Right ventricle myocardium inferior (tissue), 1 donor: ENCODE measurements at places on chromosomes 13 and 19. TPM values are rescaled to one million over a fixed set of nuclear protein-coding genes. Genes with fewer than 3 reads are reported as not detected.

GRCh38 chr19:18446811-18447359 is 9.0 kb upstream of the ISYNA1 start:
- no peak for DNase-seq

GRCh38 chr13:101739382-101740178 is 287.1 kb downstream of the ITGBL1 start:
- DNase-seq, result no peak

DNA sequence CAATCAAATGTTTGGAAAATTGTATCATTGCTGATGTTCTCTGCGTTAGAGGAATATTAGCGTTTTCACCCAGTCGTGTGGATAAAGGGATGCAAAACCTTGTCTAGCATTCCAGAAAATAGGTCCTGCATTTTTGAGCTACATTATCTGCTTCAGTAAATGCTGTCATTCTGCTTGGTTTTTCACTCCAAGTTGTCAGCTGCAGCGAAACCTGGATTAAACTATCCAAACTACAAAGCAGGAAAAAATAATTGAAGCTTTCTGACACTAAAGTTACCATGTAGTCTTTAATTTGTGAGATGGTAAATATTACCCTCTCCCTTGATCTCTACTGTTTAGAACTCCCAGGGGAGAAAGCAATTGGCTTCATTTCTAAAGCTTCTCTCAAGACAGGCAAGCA is 1795.5 kb upstream of the PRR20A start:
- no peak for DNase-seq

DNA sequence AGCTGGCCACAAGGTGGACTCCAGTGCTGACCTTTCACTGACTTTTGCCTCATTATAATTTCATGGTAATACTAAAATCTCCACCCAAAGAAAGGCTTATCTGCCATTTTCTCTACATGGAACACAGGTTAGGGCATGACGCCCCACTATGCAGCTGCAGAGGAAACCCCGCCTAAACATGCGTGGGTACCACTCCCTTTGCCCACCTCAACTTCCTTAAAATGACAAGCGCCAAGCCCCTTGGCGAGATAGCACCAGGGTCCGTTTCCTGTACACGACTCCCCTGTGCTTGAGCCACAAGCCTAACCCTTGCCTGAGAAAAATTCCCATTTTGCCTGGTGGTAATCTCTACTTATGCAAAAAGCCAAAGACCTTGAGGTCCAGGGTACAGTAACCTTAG is 36.0 kb upstream of the PABPC3 start:
- DNase-seq, result no peak

DNA sequence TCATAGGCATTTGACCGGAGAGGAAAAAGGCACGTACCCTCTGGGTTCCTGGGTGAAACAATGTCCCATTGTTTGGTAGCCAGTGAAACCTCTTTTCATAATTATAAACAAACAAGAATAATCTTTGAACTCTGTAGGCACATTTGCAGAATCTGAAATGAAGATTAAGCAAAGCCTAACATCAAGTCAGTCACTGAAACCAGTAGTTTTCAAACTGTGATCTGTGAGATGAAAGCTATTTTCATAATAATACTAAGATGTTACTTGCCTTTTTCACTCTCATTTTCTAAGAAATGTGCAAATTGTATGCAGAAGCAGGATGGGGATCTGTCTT is 105.4 kb downstream of the WDFY2 start:
- no peak for DNase-seq

CYP2A6 gene
- not detected for total RNA-seq

DNA sequence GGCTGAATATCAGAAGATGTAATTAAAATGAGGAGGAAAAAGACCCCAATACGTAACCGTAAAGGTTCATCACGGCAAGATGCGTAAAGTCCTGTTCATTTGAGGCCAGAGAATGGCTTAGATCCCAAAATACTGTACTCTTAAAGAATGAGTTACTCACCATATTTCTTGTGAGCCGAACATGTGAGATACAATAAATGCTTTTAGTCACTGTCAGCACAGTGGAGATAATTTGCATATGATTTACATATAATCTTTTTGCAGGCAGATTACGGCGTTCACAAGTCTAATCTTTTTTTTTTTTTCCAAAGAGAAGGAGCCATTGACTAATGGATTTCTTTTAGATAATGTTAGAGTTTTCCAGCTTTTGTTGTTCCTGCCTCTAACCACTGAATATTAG is 28.4 kb downstream of the AMER2 start:
- DNase-seq, result no peak

DNA sequence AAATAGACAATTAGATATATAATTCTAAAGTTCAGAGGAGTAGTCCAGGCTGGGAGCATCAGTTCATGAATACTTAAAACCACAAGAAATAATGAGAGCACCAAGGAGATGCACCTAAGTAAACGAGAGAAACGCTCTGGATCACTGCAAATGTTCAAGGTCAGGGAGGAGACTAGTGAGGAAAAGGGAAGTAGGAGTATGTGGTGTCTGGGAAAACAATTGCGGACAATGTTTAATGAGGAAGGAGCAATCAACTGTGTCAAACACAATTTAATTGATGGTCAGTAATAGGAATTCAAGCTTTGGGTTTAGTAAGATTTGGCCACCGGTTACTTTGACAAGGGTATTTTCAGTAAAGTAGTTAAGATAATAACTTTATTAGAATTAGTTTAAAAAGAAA is 652.2 kb downstream of the DACH1 start:
- no peak for DNase-seq

- no peak for DNase-seq
These were observed 251.1 kb downstream of the EFNB2 start for GRCh38 chr13:106284358-106284757.

- DNase-seq, result peak; percentile 77
These were observed 24.1 kb upstream of the UBAC2 start for GRCh38 chr13:99176309-99177276.

DNA sequence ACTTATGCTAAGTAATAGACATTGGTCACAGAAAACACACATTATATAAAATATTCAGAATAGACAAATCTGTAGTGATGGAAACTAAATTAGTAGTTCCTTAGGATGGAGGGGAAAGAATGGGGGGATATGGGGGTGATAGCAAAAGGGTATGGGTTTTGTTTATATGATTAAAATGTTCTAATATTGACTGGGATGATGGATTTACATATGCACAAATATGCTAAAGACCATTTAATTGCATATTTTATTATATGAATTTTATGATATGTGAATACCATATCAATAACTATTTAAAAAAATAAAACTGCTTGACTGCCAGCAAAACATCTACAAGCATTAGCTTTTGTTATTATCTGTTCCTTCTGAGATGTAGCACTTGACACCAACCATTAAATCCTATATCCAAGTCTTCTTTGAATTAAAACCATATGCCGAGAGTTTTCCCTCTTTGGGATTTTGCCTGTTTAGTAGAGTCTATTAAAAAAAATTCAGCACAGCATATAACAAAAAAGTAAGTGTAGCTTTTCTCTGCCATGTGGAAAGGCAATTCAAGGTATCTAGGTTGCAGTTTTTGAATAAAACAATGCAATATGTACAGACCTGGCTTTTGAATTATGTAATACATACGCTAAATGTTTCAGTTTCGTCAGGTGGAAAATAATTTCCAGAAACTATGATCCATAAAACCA is 2584.1 kb upstream of the PCDH20 start:
- DNase-seq, result no peak

DNA sequence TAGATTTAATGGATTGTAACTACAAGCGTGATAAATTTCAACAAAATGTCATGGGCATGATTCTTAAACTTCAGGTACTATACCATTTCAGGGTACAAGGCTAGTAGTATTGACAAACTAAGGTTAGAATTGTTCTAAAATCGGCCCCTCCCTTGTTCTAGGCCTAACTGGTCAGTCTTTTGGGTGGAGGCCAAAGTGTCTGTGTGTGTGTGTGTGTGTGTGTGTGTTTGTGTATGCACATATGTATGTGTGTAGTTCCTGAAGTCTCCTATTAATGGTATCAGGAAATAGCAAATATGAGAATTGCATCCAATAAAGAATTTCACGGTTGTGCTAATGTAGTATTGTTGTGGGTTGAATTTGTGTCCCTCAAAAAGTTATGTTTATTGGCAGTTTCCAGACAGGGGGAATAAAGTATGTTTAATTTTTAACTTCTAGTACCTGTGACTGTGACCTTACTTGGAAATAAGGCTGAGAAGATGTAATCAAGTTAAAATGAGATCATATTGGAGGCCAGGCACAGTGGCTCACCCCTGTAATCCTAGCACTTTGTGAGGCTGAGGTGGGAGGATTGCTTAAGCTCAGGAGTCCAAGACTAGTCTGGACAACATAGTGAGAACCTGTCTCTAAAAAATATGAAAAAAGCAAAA is 119.2 kb downstream of the KLF5 start:
- DNase-seq, result no peak

DNA sequence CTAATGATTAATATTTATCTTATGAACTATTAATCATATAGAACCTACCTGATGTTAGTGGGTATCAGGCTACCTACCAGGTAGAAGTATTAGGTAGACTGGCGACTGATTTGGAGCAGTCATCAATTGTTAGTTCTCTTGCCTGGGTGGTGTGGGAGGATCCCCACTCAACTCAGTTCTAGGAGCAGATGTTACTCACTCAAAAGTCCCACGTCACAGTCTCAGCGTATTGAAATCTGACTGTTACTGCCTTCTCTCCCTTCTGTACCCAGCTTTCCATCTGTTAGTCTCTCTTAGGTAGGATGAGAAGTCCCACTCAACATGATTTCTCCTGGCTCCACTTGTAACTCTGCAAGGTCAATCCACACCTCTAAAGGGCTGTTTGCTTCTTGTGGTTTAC is 102.7 kb downstream of the OLFM4 start:
- no peak for DNase-seq

- peak; percentile 98 for DNase-seq
These were observed at the start of gene MARCHF2 for GRCh38 chr19:8412783-8413628. MARCHF2 (plus strand) TSS chr19:8413305; CDS start chr19:8421841, 8,536 bp downstream.

DNA sequence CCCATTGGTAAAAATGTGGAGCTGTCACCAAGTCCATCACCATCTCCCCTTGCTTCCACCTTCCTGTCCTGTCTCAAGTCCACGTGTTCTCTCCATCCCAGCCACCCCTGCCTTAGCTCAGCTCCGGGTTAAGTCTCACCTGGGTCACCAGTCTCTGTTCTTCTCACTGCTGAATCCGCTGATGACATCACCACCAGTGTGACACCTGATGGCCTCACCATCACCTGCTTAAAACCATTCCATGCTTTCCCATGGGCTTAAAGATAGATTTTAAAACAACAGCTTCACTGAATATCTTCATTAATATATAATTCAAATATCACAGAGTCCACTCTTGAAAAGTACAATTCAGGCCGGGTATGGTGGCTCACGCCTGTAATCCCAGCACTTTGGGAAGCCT is 42.1 kb downstream of the RGCC start:
- DNase-seq, result no peak

- DNase-seq, result no peak
These were observed 59.8 kb upstream of the SOX1 start for GRCh38 chr13:112007191-112007590.

DNA sequence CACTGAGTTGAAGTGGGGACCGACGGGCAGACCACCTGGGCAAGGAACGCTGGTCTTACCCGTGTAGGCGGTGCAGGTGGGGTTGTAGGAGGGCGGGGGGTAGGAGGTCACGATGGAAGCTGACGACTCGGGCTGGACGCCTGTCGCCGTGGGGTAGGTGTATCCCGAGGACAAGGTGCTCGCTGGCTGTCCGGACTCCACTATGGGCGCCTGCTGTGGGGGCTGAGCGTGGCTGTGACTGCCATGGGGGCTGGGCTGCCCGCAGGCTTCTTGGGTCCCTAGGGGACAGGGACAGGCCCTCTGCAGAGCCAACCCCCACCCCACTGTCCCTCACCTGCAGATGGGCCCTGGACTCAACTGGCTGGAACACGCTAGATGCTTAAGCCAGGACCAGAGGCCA is 37.2 kb downstream of the ZFR2 start:
- DNase-seq, result no peak

GRCh38 chr13:43057653-43058317 is 34.4 kb downstream of the DNAJC15 start:
- no peak for DNase-seq

MBD3L1 gene
- not detected for total RNA-seq

ZNF835 gene
- total RNA-seq, result 7.3 TPM

- DNase-seq, result peak; percentile 22
These were observed 718 bp downstream of the ACTN4 start for GRCh38 chr19:38647966-38648768.

DNA sequence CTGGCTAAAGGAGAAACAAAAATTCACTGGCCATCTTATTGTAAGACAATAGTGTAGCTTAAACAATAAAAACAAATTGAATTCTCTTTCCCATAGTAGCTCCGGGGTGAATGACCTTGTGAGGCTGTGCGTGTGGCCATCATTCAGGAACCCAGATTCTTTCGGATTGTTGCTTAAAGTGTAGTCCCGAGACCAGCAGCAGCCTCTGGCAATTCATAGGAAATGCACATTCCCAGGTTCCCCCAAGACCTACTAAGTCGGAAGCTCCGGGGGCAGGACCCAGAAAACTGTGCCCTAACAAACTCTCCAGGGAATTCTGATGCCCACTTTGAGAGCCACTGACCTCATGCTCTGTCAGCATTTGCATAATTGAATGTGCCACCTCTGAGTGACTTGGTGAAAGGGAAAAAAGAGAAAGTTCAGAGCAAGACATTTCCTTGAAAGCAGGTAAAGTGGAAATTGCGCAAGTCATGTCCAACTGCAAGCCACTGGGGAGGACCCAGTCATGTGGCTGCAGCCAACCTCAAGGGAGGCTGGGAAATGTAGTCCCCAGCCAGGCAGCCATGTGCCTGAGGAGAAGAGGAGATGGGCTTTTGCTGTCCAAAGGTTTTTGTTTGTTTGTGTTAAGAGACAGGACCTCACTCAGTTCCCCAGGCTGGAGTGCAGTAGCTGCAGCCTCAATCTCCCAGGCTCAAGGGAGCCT is 50.7 kb upstream of the PNMA8B start:
- DNase-seq, result no peak

DNA sequence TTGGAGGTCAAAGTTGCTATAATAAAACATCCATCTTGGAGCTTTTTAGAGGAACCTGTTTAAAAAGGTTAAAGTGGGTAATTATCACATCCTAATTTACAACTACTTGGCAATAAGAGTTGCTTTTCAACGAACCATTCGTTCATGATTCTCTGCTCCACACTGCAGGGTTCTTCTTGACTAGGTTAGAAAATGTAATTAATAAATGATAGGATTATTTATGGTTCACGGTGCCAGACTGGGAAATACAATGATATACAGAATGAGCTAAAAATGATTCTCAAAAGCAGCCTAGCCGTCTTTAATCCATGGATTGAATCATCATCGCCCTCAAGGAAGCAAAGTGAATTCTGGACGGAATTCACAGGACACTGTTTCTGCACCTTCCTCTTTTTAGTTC is 291.2 kb downstream of the TEX29 start:
- DNase-seq, result no peak

TYK2 gene
- 67.1 TPM for total RNA-seq

DNA sequence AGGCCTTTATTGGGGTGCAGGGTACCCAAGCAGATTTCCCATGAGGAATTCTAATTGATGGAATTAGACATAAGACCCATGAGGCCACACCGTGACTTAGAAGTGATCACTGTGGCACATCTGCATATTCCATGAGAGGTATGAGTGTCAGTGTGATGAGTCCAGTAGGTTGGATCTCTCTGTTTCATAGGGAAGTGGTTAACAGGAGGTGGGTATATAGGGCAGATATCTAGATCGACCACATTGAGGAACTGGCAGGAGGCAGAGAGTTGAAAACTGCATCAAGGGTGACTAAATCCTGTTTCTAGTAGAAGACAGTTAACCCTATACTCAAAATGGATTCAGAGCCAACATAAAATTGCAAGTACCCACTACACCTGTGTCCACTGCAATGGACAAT is 68.6 kb upstream of the MIR17HG start:
- DNase-seq, result no peak

PPAN gene
- 27.0 TPM for total RNA-seq

ACER1 gene
- total RNA-seq, result not detected
